ENCODE measurements at places on chromosomes 16 and 17.

GRCh38 chr17:77862890-77863813 lies 95.4 kb upstream of the TNRC6C start:
- no peak for DNase-seq

GRCh38 chr16:75764154-75764768 lies 38.0 kb upstream of the CPHXL start:
- peak; percentile 72 for DNase-seq

- peak; percentile 69 for DNase-seq
These were observed at the start of gene SLC46A1 for GRCh38 chr17:28405632-28406472. TSS of gene SLC46A1 (minus strand) at chr17:28406212. CDS start at chr17:28406114, 98 bp downstream.

GRCh38 chr17:78133971-78134898 lies 3.7 kb downstream of the TMC8 start:
- DNase-seq, result no peak

DNA sequence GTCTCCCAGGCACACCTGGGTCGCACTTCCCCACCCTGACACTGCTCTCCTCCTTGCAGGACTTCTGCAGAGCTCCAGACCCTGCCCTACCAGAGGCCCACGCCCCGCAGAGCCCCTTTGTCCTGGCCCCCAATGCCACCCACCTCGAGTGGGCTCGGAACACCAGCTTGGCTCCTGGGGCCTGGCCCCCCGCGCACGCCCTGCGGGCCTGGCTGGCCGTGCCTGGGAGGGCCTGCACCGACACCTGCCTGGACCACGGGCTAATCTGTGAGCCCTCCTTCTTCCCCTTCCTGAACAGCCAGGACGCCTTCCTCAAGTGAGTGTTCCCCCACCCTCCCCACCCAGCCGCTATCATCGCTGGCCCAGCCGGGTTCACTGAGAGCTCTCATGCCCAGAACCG lies 79.6 kb downstream of the MGAT5B start:
- no peak for DNase-seq

GRCh38 chr17:48134912-48135480 lies 27.4 kb downstream of the SNX11 start:
- no peak for DNase-seq

DNA sequence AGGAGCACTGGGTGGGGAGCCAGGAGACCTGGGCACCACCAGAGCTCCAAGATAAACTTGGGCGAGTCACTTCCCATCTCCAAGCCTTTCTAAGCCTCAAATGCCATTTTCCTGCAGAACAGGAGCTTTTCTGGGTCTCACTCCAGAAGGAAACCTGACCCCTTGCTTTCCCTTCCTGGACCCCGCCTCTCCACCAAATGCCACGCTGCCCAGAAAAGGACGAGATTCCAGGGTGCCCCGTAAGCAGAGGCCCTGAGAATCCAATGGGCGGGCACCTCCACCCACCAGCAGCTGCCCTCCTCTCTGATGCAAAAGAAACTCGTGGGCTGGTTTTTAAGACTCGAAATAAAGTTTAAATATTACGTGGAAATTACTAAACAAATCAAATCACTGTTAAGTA lies 31.3 kb downstream of the ZNF423 start:
- DNase-seq, result no peak

DNA sequence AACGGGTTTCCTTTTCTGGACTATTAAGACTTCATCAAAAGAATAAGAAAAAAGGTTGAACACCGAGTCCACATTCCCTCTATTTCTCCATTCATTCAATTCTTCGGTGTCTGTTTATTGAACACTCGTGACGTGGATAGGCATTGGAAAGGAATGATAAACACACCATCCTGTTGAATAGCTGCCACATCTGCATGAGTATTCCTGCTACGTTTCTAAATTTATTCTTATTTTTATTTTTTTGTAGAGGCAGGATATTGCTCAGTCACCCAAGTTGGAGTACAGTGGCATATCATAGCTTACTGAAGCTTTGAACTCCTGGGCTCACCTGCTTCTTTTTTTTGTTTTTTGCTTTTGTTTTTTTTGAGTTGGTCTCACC lies 80.8 kb upstream of the CIBAR2 start:
- DNase-seq, result no peak

DNA sequence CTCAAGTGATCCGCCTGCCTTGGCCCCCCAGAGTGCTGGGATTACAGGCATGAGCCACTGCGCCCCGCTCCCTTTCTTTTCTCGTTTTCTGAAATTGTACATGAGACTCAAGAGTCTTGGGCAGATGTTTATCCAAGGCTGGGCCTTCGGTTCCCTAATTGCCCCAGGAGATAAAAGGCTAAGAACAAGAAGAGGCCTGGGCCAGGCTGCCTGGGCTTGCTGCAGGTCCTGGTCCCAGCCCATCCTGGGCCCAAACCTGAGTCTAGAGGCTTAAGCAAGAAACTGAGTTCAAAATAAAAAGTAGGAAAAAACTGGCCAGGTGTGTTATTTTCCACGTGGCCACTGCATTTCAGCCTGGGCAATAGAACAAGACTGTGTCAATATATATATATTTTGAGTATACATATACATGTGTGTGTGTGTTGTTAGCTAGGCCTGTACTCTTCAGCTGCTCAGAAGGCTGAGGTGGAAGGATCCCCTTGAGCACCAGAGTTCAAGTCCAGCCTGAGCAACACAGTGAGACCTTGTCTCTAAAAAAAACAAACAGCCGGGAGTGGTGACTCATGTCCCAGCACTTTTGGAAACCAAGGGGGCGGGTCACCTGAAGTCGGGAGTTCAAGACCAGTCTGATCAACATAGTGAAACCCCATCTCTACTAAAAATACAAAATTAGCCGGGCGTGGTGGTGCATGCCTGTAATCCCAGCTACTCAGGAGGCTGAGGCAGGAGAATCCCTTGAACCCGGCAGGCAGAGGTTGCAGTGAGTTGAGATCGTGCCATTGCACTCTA lies 6.8 kb upstream of the CLUH start:
- DNase-seq, result no peak

Measured in substantia nigra (tissue), 51 donors.